NCI-H187 treated with DMSO at 0.1 percent for 48 hours (cell line): ENCODE measurements at places on chromosomes 1 and 21.

- no peak for DNase-seq
These were observed 77.1 kb upstream of the ACTL8 start for GRCh38 chr1:17678011-17678410.

DNA sequence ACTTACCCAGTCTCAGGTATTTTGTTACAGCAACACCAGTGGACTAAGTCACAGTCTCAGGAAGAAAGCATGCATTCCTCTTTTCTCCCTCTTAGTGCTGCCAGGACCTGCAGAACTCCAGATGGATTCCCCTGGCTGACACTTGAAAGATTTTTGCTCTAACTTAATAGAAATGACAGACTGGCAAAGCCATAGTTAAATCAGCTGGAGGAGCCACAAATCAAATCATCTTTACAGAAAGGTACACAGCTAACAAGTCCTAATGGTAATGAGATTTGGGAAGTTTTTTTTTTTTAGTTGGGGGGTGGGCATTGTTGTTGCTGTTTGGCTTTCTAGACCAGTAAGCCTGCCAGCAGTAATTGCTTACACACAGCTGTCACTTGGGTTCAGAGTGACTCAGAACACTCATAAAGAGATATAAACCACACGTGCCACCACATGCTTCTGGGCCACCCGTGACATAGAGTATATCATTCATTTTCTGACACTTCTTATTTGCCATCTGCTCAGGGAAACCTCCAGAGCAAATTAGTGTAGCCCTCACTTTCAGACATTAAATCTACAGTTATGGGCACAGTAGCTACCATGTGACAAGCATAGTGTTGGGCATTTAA is 72.4 kb downstream of the FH start:
- DNase-seq, result no peak

GRCh38 chr1:244964112-244964971 is 100.0 kb upstream of the HNRNPU start:
- no peak for DNase-seq

DNA sequence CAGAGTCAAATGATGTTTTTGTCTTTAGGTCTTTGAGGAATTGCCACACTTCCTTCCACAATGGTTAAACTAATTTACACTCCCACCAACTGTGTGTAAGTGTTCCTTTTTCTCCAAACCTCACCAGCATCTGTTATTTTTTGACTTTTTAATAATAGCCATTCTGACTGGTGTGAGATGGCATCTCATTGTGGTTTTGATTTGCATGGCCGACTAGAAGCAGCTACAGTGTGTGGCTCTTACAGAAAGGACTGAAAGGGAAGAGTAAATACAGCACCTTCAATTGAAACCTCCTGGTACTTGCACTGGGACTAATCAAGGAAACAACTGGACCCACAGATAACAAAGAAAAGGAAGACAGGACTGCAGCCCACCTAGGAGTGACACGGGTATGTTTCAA is 668.0 kb upstream of the RGS18 start:
- no peak for DNase-seq

DNA sequence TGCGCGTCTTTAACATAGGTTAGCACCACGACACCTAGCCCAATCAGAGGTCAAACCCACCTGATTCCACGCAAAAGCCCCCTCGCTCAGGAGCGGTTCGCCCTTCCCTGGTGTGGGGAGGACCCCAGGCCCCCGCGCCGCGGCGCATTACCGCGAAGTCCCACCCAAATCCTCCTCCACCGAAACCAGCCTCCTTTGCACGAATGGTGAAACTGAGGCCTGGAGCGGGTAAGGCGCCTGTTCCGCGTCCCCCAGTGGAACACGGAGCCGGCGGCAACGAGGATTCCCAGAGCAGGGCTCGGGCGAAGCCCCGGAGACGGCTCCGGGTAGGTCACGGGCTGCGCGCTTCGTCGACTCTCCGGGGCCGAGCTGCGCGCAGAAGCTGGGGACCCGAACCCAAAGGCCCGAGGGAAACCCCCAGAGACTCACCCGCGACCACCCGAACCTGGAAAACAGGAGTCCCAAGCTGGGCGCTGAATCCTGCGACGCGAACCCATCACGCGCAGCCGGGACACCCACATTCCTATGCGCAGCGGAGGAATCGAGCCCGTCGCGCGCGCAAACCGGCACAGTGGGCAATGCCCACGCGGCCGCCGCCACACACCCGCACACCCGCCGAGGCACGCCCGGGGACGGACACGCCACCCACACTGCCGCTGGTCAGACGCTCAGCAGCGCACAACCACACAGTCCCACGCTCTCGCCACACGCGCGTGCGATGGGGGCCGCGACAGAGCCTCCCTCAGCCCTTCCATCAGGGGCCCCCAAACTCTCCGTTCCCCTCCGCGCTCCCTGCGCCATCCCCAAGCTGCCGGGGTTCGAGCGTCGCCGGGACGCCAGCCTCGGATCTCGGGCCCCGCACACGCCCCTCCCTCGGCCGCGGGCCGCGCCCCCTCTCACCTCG is 507 bp downstream of the GLIS1 start:
- DNase-seq, result no peak

GRCh38 chr1:102961549-102961948 is 146.8 kb downstream of the COL11A1 start:
- no peak for DNase-seq

DNA sequence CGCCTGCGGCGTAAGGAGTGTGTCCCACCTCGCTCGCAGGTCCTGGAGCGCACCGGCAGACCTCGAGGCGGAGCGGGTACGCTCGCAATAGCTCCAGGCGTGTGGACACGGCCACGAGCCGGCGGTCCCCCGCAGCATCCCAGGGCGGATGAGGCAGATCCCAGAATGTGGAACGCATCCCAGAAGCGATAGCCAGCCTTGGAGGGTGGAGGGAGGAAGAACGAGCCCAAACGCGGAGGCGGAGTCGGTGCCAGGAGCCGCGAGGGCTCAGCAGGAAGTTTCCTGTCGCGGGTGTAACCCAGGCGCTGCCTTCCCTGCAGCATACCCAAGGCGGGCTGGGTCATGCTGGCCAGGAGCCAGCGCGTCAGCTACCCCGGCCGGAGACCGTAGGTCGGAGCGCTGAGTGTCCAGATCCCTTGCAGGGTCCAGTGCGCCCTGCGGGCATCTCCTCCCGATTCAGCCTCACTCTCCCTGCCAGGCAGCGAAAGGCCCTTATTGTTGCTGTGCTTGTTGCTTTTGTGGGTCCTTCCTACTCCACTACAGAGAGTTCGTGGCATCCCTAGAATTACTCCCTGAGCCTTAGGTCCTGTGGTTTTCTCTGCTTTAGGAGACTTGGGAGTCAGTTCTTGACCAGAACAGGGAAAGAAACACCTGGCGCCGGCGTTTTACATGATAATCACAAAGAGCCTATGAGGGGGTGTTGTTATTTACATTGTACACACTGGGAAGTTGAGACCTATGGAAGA is 27.7 kb downstream of the STYXL2 start:
- DNase-seq, result no peak

- DNase-seq, result no peak
These were observed 64.8 kb upstream of the LGALS8 start for GRCh38 chr1:236458996-236459395.

- DNase-seq, result no peak
These were observed 4.5 kb downstream of the CYP4A11 start for GRCh38 chr1:46936788-46937187.

- no peak for DNase-seq
These were observed 54.9 kb downstream of the NRIP1 start for GRCh38 chr21:15009837-15010363.

- DNase-seq, result no peak
These were observed 591 bp downstream of the MRPL37 start for GRCh38 chr1:54200519-54200997.

DNA sequence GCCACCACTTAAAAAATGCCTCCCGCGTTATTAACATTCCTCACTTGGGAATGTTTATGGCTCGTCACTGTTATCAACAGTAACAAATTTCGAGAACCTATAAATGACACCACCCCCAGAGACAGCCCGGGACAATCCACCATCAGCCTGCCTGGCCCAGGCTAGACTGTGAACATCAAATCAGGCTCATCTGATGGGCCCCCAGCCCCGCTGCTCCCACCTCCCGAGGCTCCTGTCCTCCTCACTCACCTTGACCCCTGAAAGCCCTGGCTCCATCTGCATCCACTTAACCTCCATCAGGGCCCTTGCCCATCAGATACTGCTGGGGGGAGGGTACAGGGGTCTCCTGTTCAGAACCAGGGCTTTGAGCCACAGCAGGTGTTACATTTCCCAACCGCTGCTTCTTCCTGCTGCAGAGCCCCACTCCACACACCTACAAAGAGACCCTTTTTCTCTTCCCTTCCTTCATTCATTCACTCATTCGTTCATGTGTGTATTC is 156.5 kb upstream of the VAMP3 start:
- no peak for DNase-seq

- no peak for DNase-seq
These were observed 920 bp downstream of the MTHFR start for GRCh38 chr1:11804666-11805421.

DNA sequence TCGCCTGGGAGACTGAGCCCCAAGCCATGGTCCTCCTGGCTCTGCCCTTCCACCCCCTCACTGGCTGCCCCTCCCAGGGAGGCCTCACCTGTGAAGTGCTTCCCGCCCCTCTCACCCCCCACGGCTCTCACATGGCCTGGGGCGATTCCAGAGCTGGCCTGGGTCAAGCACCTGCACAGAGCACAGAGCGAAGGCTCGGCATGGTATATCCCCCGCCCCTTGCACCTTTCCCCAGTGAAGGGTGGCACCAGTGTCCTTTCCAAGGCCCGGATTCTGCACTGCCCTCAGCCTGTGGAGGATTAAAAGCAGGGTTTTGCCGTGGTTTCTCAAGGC is 1.1 kb upstream of the AJAP1 start:
- no peak for DNase-seq

- DNase-seq, result no peak
These were observed 143.5 kb downstream of the DMRTA2 start for GRCh38 chr1:50279622-50280330.

DNA sequence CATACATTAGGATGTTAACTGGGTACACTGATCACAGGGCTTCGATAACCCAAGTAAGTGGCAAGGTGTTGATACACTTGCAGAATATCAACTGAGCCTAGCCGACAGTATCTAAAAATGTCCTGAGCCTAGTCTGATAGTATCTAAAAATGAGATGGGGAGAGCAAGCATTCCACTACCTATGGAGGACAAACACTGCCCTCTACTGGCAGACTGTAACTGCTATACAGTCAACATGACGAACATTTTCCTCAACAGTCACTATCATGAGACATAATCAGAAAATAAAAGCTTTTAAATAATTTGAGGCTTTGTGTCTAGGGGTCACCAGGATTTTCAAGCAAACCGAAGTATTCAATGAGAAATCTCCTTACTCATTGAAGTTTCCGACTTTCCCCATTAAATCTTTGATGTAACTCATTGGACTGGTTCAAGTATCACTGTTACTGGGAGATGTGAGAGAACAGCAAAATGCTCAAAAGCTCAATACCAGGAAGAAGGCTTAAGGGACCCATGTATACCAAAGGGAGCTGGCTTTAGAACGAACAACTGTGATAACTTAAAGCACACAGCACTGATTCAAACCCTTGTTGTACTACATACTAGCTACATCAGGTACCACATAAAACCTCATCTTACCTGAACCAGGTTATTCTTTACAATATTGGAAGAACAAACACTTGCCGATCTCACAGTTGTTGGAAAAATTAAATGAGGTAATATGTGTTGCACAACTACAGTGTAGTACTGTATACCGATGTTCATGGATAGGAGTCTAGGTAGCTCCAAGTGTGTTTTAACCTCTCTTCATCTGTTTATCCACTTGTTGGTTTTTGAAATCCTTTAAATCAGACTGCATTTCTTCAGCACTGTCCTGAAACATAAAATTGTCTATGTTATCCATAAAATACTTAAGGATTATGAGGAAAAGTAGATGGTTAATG is 31.1 kb upstream of the SLC45A3 start:
- peak; percentile 62 for DNase-seq

GRCh38 chr1:103106426-103107341 is 1.6 kb downstream of the COL11A1 start:
- DNase-seq, result no peak

DNA sequence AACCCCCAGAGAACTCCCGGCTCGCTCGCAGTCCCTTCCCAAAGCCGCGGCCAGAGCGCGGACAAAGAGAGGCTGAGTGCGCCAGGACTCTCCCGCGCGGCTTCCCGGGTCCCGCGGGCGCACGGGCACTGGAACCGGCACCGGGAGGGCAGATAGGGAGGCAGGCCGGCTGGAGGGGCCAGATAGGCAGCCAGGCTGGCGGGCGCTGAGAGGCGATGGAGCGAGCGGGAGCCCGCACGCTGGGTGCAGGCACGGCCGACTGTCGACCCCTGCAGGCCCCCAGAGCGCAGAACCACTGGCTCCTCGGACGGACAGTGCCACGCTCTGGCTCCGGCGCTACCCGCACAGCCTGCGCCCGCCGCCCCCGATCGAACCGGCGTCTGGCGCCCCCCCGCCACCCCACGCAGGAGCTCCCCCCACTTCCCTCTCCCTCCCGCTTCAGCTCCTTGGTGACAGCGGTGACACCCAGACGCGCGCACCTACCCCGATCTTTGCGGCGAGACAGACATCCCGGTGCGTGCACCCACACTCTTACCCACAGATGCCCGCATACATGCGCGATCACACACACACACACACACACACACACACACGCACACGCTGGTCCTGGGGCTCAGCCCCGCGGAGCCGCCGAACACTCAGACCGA is 534 bp downstream of the SLC6A9 start:
- no peak for DNase-seq

- DNase-seq, result no peak
These were observed 218.3 kb upstream of the SGIP1 start for GRCh38 chr1:66315671-66316070.

DNA sequence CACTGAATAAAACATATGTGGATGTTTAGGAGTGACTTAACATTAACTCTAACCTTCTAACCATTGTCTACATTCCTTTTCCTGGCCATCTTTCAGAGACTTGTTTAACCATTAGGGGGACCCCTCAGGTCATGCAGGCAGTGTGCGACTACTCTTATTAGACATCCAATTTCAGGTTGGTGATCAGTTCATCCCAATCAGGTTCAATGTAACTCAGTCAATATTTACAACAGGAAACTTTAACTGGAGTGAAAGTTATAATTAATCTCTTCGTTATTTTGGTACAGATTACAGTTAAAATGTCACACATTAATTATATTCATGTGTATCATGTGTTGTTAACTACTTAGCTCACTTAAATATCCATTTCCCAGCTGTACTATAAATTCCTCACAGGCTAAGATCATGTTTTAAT is 68.8 kb upstream of the RGS1 start:
- no peak for DNase-seq

DNA sequence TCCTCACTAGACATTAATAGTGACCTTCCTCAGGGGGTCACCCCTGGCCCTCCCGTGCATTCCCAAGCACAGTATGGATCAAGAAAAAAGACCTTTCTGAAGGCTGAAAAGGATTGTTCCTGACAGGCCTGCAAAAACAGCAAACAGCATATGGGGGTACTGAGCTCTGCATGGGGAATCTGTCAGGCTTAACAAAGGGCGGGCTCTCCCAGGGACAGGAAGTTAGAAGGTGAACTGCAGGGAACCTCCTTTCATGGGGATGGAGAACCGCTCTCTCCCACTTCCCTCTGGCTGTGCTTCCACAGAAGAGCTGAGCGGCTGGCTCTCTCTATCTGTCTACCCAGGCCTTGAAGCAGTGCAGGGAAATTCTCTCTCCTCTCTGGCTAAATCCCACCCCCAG is 91.7 kb downstream of the DTL start:
- DNase-seq, result no peak
